ENCODE measurements at places on chromosomes 12 and 14.
A peak's percentile ranks its signal among the peaks of the same experiment; 100 is the strongest.

DNA sequence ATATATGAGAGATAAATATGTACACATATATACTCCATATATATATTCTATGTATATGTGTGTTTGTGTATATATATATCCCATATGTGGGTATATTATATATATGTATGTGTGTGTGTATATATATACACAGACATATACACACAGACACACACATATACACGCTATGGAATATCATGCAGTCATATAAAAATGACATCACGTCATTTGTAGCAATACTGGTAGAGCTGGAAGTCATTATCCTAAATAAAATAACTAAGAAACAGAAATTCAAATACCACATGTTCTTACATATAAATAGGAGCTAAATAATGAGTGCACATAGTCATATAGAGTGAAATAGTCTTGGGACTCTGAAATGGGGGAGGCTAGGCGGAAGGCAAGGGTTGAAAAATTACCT, 1000.2 kb downstream of the LRFN5 start:
- no peak for DNase-seq

DNA sequence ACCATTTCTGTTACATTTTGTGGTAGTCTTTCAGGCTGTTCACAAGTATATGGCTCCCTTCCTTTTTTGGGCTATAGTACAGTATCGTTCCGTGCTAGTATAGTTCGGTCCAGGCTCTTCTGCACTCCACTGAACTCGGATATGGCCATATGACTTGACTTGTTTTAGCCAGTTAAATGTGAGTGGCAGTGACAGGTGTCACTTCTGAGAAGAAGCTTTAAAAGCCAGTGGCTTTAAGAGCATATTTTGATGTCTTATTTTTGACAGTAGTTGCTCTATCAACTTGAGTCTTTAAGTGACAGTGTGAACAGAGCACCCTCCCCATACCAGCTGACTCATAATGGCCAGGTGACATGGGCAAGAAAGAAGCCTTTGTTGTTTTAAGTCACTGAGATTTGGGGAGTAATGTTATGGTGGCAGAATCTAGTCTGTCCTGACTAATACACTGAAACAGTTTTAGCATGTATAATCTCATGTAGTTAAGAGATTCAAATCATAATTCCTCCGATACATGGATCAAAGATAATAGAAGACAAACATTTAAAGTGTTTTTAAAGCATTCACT, 64.6 kb downstream of the ANO4 start:
- DNase-seq, result no peak

DNA sequence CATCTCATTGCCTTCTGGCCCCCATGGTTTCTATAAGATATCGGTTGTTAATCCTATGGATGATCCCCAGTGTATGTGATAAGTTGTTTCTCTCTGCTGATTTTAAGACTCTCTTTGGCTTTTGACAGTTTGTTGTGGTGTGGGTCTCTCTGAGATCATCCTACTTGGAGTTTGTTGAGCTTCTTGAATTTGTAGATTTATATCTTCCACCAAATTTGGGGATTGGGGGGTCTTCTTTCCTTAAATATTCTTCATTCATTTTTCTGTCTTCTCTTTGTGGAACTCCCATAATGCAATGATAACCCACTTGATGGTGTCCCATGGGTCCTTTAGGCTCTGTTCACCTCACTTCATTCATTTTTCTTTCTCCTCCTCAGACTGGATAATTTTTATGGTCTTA, 20.0 kb upstream of the BBS10 start:
- DNase-seq, result no peak

GRCh38 chr12:46562625-46563225, 190.2 kb upstream of the SLC38A2 start:
- DNase-seq, result no peak

DNA sequence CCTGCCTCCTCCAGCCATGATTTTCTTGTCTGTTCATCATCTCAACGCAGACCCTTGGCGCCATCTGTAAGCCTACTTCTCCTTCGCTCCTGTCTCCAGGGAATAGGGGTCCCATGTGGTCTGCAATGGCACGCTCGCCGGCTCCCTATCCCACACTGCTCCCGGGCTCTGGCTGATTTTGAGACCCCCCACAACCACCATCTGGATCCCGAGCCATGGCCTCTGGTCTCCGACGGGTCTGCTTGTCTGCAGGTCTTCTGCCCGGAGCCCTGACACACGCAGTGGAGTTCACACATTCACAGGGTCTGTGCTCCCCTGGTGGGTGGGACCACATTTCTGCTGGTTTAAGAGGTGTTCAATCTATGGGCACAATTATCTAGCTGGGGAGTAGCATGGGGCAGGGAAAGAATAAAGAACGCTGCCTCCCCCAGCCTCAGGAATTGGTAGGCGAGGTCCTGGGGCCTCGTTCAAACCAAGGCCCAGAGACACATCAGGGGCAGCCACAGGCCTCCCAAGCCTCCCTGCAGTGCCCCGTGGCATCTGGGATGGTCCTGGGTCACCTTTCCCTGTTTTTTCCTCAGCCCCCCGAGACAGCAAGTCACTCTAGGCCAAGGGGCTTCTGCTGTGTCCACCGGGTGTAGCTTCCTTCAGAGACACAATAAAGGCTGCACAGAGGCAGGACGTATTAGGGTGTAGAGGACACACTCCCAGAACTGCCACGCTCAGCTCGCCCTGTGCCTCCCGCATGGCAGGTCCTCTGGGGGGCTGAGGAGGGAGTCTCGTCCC, 21.5 kb downstream of the FZD10 start:
- DNase-seq, result no peak

DNA sequence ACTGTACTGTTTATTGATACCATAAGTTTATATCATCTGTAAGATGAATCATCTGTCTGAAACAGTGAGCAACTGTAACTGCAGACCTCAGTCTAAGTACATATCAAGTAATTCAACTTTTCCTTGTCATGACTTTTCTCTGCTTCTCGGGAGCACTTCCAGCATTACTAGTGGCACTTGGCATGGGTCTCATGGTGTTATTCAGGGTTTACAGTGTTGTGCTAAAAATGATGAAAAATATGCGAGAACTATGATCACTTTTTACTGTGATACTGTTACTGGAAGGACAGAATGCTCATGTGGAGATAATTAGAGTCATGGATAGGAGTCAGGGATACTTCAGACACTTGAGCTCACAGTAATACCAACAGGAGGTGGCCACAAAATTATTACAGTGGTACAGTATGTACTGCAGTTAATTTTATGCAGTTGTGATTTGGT, 8.3 kb downstream of the KTN1 start:
- DNase-seq, result no peak

- DNase-seq, result no peak
These were observed 7.8 kb downstream of the RPAP3 start for GRCh38 chr12:47698055-47698454.

DNA sequence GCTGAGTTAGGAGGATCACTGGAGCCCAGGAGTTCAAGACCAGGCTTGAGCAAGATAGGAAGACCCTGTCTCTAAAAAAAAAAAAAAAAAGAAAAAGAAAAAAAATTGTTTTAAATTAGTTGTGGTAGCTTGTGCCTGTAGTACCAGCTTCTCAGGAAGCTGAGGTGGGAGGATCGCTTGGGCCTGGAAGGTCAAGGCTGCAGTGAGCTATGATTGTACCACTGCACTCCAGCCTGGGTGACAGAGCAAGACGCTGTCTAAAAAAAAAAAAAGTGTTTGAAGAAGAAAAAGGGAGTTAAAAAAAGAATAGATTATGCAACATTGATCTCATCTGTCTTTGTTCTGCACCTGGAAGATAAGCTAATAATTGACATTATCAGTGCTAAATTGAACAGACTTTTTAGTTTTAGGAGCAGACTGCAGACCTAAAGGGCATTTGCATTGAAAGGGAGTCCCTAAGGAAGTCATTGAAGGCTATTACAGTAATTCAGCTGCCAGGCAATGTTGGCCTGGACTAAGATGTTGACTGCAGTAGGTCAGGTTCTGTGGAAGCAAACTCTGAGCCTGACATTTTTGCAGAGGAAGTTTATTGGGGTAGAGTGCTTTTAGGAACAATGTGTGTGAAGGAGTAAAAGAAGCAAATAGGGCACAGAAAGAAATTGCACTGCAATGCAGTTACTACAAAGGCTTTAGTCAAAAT, 215.8 kb downstream of the PCNX1 start:
- DNase-seq, result no peak

DNA sequence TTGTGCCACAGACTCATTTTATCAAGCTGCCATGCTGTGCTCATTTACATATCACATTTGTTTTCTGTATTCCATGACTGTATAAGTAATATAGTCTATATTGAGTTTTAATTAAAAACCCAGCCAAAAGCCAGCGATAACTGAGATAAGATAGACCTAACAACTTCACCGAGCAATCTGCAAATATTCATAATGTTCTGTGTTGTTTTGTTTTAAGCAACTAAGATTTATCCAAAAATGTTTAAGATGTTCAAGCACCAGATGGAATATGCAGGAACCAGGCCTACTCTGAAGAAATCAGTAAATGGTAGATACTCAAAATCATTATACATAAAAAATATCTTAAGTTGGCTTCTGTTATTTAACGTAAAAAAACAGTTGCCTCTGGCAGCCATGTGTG, 295.3 kb downstream of the ITPR2 start:
- DNase-seq, result no peak

DNA sequence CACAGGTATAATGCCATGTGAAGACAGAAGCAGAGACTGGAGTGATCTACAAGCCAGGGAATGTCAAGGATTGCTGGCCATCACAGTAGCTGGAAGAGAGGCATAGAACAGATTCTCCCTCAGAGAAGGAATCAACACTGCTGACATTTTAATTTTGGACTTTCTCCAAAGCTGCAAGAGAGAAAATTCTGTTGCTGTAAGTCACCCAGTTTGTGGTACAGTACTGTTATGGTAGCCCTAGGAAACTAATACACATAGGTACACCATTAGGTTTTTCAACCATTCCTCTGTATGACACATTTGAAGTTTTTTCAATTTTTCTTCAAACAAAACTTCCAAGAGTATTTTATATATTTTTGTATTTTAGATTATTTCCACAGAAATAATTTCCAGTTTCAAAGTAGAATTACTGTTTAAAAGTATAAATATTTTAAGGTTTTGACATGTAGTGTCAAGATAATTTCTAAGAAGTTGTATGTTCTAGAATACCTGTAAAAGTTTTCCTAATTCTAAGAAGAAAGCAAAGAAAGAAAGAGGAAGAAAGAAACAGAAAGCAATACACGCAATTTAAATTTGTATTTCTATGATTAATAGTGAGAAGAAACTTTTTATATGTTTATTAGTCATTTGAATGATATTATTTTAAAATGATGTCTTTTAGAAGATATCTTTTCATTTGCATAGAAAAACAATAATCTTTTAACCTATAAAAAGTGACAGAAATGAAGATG, 64.9 kb upstream of the CATSPERB start:
- no peak for DNase-seq

- peak; percentile 99 for DNase-seq
These were observed at the start of gene CDCA4 for GRCh38 chr14:105020815-105021655. Gene CDCA4 (minus strand): TSS chr14:105021083. CDS start chr14:105011929, 9,154 bp downstream.

- no peak for DNase-seq
These were observed 226.1 kb downstream of the ACSS3 start for GRCh38 chr12:81303935-81304334.

DNA sequence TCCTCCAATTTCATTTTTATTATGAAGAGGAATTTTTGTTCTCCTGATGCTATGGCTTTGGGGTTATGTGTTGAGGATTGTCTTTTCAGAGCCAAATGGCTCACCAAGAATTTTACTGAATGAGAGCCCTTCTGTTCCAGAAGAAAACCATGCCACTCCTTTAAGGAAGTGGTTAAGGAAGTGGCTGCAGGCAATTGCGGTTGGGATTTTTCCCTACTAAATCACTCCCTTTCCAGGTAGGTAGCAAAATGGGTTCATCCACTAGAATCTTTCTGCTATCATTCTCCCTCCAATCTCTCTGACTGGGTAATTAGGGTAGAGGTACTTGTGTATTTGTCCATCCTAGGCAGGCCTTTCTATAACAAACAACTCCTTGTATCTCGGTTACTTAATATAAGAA, 163.1 kb downstream of the TTC8 start:
- no peak for DNase-seq

DNA sequence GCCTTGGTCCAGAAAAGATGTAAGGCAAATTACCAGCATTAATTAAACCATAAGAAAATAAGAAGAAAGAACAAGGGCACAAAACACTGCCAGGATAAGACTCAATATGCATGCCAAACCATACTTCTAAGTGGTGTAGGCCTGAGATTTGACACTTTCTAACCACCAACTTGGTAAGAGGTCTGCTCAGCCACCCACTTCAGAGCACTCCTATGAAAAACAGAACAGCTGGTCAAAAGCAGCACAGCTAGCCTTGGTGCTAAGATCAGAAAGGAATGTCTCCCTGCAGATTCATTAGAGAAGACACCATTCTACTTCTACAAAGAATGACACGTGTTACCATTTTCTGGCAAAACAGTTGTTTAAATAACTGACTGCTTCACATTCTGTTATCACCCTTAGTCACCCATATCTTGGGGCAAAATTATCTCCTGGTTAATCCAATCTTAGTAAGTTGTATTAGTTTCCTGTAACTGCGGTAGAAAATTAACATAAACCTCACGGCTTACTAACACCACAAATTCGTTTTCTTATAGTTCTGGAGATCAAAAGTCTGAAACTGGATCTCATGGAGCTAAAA, 13.2 kb downstream of the RPS6KA5 start:
- DNase-seq, result peak; percentile 18

GRCh38 chr14:74324931-74325361, 22.2 kb upstream of the ABCD4 start:
- DNase-seq, result peak; percentile 48

- DNase-seq, result no peak
These were observed 1.0 kb upstream of the RPS6KL1 start for GRCh38 chr14:74924061-74924460.

DNA sequence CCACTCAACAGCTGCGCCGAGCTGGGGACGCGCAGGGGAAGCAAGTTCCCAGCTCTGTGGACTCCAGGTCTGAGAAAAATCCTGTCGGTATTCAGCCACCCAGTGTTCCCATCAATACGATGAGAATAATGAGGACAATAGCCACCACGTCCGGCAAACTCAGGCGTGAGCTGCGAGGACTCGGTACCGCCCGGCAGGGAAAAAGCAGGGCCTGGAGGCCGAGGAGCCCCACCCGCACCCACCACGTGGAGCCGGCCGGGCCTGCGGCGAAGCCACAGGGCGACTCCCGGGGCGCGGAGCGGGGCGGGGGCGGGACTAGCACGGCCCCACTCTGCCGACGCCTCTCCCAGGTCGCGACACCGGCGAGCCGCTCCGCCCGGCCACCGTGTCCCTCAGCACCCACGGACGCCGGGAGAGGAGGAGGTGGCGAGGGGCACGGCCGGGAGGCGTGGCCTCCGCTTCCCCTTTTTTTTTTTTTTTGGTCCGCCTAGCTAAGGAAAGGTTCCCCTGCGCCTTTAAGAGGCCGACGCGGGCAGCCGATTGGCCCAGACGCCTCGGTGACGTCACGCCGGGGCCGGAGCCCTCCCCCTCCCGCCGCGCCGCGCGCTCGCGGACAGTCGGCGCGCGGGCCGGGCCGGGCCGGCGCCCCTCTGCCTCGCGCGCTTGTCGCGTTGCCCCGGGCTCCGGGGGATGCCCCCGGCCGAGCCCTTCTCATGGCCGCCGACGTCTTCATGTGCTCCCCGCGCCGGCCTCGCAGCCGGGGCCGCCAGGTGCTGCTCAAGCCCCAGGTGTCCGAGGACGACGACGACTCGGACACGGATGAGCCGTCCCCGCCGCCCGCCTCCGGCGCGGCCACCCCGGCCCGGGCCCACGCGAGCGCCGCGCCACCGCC, at the start of gene MLXIP:
Gene MLXIP (plus strand): TSS at position 616 of the 892 bp plus-strand sequence. CDS start 98 bp downstream, at position 714.
- peak; percentile 97 for DNase-seq

Data from OCI-LY7 (cell line).